ENCODE measurements at places on chromosomes 2 and 18.

DNA sequence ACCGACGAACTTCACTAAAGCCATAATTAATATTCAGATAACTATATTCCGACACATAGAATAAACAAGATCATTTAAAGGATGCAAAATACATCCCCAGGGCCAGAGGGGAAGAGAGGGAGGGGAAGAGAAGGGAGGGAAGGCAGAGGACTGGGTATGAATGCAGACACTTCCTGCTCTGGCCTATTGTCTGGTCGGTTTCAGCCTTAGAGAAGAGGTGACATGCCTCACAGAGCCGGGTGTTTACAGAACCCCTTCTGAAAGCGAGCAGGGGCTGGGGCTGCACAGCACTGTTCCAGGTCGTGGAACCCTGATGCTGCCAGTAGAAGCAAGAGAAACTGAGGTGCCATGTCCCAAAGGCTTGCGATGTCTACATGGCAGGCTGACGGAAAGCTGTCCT lies 31.0 kb downstream of the CELF4 start:
- no peak for DNase-seq

DNA sequence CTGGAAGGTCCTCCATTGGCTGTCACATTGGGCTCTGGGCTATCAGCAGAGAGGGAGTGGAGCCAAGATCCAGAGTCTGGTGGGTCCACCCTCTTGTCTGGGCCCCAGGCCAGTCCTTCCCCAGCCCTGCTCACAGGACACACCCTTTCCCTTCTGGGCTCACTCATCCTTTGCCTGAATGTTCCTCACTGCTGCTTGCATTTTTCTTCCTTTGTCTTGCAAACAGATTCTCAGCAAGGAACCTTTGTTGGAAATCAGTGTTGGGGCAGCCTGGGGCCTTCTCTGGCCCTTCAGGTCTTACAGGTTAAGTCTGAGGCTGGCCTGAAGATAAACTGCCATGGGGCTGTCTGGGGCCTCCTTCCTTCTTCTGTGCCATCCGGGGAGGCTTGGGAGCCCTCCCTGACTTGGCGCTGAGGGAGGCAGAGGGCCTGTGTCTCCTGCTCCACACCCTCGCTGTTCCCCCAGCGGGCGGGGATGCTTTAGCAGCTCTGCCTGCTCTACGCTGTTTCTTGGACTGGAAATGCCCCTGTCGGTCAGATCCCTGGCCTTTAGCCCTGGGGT lies 11.5 kb upstream of the CELF4 start:
- DNase-seq: no peak

GRCh38 chr18:31103423-31103822 lies 1.2 kb upstream of the DSC2 start:
- no peak for DNase-seq

- DNase-seq: no peak
These were observed 28.9 kb upstream of the SEMA4C start for GRCh38 chr2:96898641-96899412.

GRCh38 chr2:30820381-30821055 lies 13.3 kb upstream of the CAPN13 start:
- DNase-seq: no peak

Data from activated CD4-positive, alpha-beta T cell treated with anti-CD3 and anti-CD28 coated beads, Interleukin-2, Interleukin-4, amounts not matched to agents 100 ng/mL and 50 ng/mL, durations not matched to agents 16 hours and 8 hours (primary cell).